G401 (cell line): ENCODE measurements at places on chromosomes 5 and 9. TPM values are rescaled to one million over a fixed set of nuclear protein-coding genes. Genes with fewer than 3 reads are reported as not detected.

GRCh38 chr9:125444166-125444565 is 182.5 kb downstream of the GAPVD1 start:
- no peak for DNase-seq

GRCh38 chr5:129097498-129098296 is 3.1 kb downstream of the ISOC1 start:
- no peak for DNase-seq

DNA sequence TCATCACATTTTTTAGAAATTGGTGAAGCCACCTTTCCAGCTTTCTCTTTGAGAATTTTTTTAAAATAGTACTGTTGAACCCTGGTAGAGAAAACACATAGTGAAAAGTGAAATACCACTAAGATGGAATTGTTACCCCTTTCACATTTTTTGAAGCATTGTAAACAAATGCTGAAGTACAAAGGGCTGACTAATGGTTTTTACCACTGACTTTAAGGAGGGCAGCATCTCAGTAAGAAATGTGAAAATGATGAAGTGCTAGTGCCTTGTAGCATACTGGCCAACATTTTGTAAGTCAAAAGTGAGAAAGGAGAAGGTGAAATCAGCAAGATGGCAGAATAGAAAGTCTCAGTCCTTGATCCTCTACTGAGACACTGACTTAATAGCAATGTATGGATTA is 320.6 kb downstream of the PJA2 start:
- DNase-seq: no peak

- DNase-seq: no peak
Observed at GRCh38 chr5:172807766-172808311, 26.2 kb upstream of the ERGIC1 start.

DNA sequence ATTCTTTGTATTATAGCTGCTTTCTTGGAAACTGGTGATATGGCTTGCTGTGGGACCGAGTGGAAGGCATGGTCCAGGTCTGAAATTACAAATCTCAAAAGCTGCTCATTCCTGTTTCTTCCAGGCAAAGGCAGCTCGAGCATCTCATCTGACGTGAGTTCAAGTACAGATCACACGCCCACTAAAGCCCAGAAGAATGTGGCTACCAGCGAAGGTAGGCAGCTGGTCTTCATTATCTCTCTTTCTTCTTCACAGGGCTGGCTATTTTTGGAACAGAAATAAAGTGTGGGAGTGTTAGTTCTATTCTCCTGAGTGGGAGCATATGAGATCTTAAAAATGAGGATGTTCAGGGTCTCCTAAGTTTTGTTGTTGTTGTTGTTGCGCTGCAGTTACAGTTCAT is 115.9 kb downstream of the FBXL7 start:
- DNase-seq: no peak

- DNase-seq: no peak
Observed at GRCh38 chr9:83379045-83379444, 159.2 kb downstream of the FRMD3 start.

DNA sequence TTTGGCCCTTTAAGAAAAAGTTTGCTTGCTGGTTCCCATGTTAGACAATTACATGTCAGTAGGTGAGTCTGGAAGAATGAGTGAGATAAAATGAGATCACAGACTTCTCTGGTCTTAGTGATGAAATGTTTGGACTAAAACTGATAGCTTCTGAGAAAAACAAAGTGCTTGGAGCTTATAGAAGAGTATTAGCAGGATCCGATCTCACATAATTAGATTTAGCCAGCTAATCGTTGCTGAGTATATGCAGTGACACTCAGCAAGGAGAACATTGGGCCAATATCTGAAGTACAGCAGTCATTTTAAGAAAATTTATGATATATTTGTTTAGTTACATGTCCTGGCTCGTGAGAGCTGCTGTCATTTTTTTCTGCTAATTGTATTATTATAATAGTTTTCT is 135.8 kb downstream of the SNCAIP start:
- DNase-seq: no peak

GPR151 gene
- not detected in 2 replicates for total RNA-seq

TAF11L7 gene
- total RNA-seq: not detected in 2 replicates

GARNL3 gene
- 7.5 and 14.3 TPM in 2 replicates for total RNA-seq

NPR2 gene
- 0.07 and 0.86 TPM in 2 replicates for total RNA-seq

ANGPTL2 gene
- 10.3 and 24.4 TPM in 2 replicates for total RNA-seq

C9orf50 gene
- not detected in 2 replicates for total RNA-seq

FAM151B gene
- total RNA-seq: 0.49 and 1.1 TPM in 2 replicates

LCN12 gene
- not detected in 2 replicates for total RNA-seq

APBA1 gene
- total RNA-seq: 3.0 TPM in 1 of 2 replicates, not detected in the other

POLR3G gene
- total RNA-seq: 2.8 and 16.3 TPM in 2 replicates
